ENCODE measurements at places on chromosomes 3 and 15. TPM values are rescaled to one million over a fixed set of nuclear protein-coding genes. Genes with fewer than 3 reads are reported as not detected.

- peak; percentile 53 for DNase-seq
Observed at GRCh38 chr3:11379238-11379823, 107.1 kb downstream of the ATG7 start.

GRCh38 chr3:160804762-160805161 is 48.7 kb downstream of the PPM1L start:
- no peak for DNase-seq

DNA sequence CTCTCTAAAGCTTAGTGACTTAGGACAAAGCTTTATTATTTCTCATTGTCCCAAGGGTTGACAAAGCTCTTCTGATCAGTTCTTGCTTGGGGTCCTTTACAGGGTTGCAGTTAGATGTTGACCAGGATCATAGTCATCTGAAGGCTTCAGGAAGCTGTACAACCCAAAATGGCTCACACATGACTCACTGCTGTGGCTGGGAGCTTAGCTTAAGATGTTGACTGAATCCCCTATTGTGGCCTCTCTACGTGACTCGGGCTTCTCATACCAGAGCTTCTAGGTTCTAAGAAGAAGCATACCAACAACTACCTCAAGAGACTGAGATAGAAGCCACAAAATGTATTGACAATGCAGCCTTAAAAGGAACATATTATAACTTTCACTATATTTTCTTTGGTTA is 569.6 kb upstream of the ROBO2 start:
- no peak for DNase-seq

DNA sequence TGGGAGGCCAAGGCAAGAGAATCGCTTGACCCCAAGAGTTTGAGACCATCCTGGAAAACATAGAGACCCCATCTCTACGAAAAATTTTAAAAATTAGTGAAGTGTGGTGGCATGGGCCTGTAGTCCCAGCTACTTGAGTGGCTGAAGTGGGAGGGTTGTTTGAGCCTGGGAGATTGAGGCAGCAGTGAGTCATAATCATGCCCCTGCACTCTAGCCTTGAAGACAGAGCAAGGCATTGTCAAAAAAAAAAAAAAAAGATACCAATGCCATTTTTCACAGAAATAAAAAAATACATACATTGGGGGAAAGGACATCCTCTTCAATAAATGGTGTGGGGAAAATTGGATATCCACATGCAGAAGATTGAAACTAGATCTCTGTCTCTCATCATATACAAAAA is 74.6 kb downstream of the CERS3 start:
- no peak for DNase-seq

- DNase-seq, result no peak
Observed at GRCh38 chr3:184789314-184789998, 22.5 kb upstream of the VPS8 start.

- no peak for DNase-seq
Observed at GRCh38 chr3:52554026-52554755, 17.8 kb downstream of the UQCC5 start.

GRCh38 chr3:75341324-75342067 is 322.6 kb upstream of the FRG2C start:
- DNase-seq, result no peak

DNA sequence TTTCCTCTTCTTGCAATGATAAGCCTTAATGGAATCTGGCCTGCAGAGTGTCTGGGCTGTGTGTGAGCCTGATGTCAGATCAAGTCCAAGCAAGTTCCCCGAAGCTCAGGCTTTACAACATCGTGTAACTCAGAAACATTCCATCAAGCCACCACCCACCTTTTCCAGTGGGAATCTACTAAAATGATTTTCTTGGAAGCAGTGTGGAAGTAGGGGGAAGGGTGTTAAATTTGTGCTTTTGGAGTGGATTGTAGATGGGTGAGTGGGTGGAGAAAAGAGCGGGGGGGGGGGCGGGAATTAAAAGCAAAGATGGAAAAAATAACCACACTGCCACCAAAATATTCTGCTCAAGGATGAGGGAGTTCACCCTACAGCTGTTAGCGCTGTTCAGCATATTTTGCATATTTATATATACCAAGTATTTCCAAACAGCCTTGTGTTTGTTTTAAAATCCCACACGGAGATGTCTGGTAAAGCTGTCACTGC is 53.6 kb downstream of the VGLL3 start:
- no peak for DNase-seq

- DNase-seq, result no peak
Observed at GRCh38 chr3:123102826-123103225, 36.0 kb downstream of the PDIA5 start.

- DNase-seq, result no peak
Observed at GRCh38 chr3:127029658-127030507, 47.0 kb downstream of the PLXNA1 start.

DNA sequence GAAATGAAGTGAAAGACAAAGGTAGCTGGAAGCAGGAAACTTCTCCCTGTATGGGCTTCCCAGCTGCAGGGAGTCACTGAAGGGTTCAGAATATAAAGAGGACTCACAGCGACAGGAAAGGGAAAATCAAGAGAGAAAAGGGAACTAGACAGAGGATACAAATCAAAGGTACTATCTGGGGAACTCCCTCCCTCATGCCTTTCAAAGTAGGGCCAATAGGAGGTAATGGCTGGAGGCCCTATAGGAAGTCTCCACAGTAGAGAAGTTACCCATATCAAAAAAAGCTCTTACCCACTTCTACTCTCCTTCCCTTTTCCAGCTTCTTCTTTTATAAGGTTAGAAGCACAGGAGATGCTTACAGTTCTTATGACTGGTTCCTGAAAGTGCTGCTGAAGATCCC is 43.5 kb downstream of the FMN1 start:
- peak; percentile 25 for DNase-seq

DNA sequence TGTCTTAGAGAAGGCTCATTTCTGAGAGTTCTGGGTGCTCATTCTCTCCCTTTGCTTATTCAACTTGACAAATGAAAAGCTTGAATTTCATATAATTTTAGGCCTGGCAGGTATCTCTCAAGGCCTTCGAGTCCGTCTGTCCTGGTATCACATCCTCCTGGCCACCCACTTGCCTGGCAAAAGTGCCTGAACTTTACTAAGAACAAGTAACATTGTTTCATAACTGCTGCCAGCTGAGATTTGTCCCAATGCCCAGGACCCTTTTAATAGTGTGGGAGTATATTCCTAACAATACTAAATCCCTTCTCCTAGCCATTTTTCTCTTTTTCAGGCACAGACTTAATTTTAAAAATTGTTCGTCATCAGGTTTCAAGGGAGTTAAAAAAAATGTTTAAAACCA is 18.1 kb downstream of the LARP6 start:
- no peak for DNase-seq

GRCh38 chr15:73809728-73810501 is 56.8 kb upstream of the INSYN1 start:
- DNase-seq, result no peak

DNA sequence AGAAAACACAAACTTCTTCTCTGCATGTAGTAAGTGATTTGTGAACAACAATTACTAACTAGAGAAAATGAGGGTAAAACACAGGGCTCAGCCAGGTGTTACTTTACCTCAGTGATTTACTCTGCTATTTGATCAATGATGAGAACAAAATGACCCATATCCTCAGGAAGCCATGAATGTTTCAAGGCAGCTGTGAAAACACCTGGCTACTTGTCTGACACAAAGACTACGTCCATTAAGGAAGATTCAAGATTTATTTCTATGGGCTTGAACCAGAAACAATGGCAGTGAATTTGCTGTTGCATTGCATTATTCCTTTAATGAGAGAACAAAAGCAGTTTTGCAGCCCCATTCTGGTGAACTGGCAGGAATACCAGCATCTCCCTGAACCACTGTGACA is 374.6 kb upstream of the ARL6 start:
- no peak for DNase-seq

DNA sequence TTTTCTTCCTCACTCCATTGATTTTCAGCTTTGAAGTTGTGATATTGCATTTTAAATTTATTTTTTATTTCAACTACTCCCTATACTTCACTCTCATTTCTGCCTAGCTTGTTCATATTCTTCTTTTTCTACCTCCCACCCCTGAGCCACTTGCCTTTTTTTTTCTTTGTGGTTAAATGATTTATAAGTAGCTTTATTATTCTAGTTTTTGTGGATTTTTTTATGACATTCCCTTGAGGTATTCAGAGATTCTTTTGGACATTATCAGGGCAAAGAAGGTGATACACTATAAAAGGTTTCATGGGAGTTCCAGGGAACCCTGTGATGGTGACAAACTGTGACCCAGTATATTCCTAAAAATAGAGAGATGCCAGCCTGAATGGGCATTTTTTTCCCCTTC is 3.3 kb downstream of the C15orf61 start:
- DNase-seq, result no peak

GRCh38 chr3:46649436-46649835 is 37.1 kb downstream of the FAM240A start:
- DNase-seq, result no peak

- DNase-seq, result no peak
Observed at GRCh38 chr3:98594628-98595324, 1.4 kb upstream of the CPOX start.

DNA sequence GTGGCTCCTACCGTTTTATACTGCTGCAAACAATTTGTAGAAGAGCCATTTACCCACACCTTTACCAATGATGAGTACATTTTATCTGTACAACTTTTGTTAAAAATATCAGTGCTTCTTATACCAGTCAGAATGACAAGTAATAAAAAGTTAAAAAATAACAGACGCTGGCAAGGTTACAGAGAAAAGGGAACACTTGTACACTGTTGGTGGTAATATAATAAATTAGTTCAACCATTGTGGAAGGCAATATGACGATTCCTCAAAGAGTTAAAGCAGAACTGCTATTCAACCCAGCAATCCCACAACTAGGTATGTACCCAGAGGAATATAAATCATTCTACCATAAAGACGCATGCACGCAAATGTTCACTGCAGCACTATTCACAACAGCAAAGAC is 51.9 kb downstream of the ARRDC4 start:
- DNase-seq, result no peak

The ZNF385D gene
- not detected for total RNA-seq

The KBTBD13 gene
- total RNA-seq, result not detected

The ISL2 gene
- total RNA-seq, result 0.22 TPM

The IQCF5 gene
- total RNA-seq, result not detected

The TTLL13 gene
- 0.22 TPM for total RNA-seq
